Lung (tissue), 17 donors: ENCODE measurements at places on chromosomes 4 and X. TPM values are rescaled to one million over a fixed set of nuclear protein-coding genes. Genes with fewer than 3 reads are reported as not detected.

MAGEA1 gene
- total RNA-seq, result not detected

TDO2 gene
- 27.4 TPM for total RNA-seq

ADH6 gene
- total RNA-seq, result 2.2 TPM

GRCh38 chrX:70092247-70092646, 30.0 kb downstream of the OTUD6A start:
- H3K4me3 ChIP-seq, result no peak overlapping the region
- H3K4me1 ChIP-seq, result peaks cover 9% of the 10 kb centered on the region
- no peak overlapping the region for H3K27ac ChIP-seq
- no peaks in the 10 kb centered on the region for H3K36me3 ChIP-seq

DNA sequence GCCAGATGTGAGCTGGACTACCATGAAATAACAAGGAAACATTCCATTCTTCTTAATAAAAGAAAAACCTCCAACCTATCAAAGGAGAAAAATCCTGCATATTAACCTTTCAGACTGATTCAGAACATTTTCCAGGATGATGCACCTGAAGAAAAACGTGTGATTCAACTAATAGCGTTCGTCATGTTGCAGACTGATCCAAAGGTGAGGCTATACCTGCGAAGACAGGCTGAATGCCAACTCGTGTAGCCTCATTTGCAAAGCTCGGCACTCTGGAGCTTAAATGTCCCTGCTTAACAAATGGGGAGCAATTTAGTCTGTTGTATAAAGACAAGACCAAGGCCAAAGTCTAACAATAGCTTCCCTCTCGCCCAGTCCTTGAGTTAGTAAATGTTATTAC, 172.0 kb upstream of the NOCT start:
- H3K36me3 ChIP-seq, result no peaks in the 10 kb centered on the region
- H3K4me1 ChIP-seq, result no peaks in the 10 kb centered on the region
- no peaks in the 10 kb centered on the region for H3K27me3 ChIP-seq
- no peak for DNase-seq
- no peak overlapping the region for H3K4me3 ChIP-seq
- no peak overlapping the region for H3K27ac ChIP-seq

- H3K4me1 ChIP-seq, result no peaks in the 10 kb centered on the region
- no peak overlapping the region for H3K4me3 ChIP-seq
- H3K27ac ChIP-seq, result no peak overlapping the region
- DNase-seq, result no peak
- H3K27me3 ChIP-seq, result no peaks in the 10 kb centered on the region
These were observed 9.8 kb upstream of the TNIP2 start for GRCh38 chr4:2765832-2766526.

DNA sequence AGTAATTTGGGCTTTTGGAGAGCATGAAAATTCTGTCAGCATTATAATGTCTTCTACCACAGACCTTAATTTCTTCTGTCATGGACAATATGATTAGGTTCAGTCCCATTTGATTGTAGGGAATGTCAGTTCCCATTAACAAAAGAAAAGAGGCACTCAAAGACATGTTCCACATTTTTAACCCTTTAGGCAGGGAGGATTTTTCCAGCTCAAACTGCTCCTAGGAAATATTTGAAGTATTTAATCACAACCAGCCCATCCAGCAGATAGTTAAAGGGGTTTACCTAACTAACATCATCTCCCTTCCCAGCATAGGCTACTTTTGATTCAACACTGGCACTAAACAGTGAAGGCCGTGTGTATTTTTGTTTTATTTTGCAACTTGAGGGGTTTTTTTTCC, 256.0 kb downstream of the DHX15 start:
- H3K27ac ChIP-seq, result no peak overlapping the region
- no peaks in the 10 kb centered on the region for H3K4me1 ChIP-seq
- no peaks in the 10 kb centered on the region for H3K27me3 ChIP-seq
- DNase-seq, result no peak

DNA sequence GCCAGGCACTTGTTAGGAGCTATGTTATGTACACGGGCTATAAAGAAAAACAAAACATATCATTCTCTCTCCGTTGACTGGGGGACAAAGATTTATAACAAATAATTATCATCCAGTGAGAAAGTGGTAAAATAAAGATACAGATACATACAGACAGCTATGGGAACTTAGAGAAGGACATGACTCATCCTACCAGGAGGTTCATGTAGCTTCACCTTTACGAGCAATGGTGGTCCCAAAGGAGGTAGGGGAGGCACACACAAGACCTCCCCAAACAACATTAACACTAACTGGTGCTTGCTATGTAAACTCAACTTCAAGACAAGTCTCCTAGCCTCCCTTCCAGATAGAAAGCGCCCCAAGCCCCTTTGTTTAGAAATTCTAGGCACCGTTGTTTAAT, 8.9 kb downstream of the AMBN start:
- no peaks in the 10 kb centered on the region for H3K4me1 ChIP-seq
- no peak overlapping the region for H3K4me3 ChIP-seq
- H3K36me3 ChIP-seq, result no peaks in the 10 kb centered on the region
- H3K27me3 ChIP-seq, result no peaks in the 10 kb centered on the region
- H3K27ac ChIP-seq, result no peak overlapping the region

DNA sequence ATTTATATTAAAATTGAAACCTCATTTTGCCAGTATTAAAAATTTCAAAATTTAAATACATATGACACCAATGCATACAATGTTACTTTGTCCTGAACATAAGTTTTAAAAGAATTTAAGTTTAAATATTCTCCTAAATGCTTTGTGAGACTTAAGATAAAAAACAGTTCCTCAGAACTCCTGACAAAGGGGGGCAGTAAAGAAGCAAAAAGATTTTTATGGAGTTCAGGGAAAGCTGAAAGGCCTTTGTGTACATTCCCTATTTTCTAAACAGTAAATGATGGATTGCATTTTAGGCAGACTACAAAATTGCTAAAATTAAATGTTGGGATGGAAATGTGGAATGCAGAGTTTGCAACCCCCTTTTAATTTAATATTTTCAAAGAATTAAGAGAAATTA, 81.7 kb downstream of the SNCA start:
- no peaks in the 10 kb centered on the region for H3K27me3 ChIP-seq
- peaks cover 7% of the 10 kb centered on the region for H3K4me1 ChIP-seq
- H3K4me3 ChIP-seq, result no peak overlapping the region
- no peak overlapping the region for H3K27ac ChIP-seq
- H3K36me3 ChIP-seq, result no peaks in the 10 kb centered on the region

DNA sequence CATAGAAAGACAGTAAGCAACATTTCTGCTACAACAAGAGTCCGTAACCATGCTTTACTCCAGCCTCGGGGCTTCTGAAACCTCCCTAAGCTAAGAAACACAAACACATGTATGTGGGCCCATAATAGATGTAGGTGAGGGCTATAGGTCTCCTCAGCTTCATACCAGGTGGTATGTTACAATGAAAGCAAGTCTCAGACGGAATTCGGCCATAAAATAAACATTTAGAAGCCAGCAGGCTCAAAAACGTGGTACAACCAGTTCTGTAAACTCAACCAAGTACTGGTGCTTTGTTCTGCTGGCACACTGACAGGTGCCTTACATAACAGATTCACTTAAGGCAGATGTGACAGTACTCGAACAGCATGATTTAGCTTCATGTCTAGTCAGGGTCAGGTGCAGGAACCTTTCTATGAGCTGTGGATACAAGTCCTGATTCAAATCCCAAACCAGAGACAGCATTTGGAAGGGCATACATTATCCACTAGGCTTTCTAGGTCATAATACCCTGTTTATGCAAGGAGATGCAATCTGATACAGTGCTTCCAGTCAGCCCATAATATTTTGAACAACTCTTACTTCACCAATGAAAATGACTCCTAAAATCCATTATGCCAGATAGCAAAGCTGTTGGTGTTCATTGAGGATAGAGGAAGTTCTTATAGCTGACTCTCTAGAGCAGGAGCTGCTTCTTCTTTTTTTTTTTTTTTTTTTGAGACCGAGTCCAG, 113.8 kb upstream of the ENPP6 start:
- no peak overlapping the region for H3K4me3 ChIP-seq
- DNase-seq, result peak; percentile 82
- H3K27ac ChIP-seq, result no peak overlapping the region
- H3K27me3 ChIP-seq, result no peaks in the 10 kb centered on the region
- H3K4me1 ChIP-seq, result peaks cover 2% of the 10 kb centered on the region
- H3K36me3 ChIP-seq, result no peaks in the 10 kb centered on the region

DNA sequence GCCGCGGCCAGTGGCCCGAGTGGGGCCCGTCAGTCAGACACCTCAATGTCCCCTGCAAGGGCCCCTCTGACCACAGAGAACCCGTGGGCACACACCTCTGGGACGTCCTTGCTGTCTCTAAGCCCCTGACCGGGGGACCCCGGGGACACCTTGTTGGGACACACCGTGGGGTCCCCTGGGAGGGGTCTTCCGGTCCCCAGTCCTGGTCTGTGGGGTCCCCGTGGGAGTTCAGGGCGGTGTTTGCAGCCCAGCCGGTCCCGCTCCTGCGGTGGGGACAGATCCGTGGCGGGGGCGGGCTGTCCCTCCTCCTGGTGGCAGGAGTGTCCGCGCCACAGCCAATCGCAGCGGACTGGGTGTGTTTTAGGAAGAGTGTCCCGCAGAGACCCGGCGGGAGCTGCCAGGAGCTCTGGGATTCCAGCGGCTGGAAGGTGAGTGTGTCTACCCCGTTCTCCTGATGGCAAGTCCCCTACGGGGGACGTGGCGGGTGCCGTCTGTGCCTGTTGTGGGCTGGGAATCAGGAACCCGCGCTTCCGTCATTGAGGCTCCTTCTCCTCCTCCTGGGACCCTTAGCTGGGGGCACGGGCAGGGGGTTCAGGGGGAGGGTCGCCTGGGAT, 5.1 kb upstream of the PLCXD1 start:
- peak overlapping the region; percentile 82 for H3K27ac ChIP-seq
- peak overlapping the region; percentile 21 for H3K4me3 ChIP-seq
- no peaks in the 10 kb centered on the region for H3K36me3 ChIP-seq
- peaks cover 15% of the 10 kb centered on the region for H3K4me1 ChIP-seq
- peak; percentile 57 for DNase-seq
- peaks cover 6% of the 10 kb centered on the region for H3K27me3 ChIP-seq

GRCh38 chrX:121823406-121823805, 776.0 kb downstream of the GLUD2 start:
- no peak overlapping the region for H3K4me3 ChIP-seq
- H3K27ac ChIP-seq, result no peak overlapping the region
- H3K4me1 ChIP-seq, result no peaks in the 10 kb centered on the region
- DNase-seq, result no peak

DNA sequence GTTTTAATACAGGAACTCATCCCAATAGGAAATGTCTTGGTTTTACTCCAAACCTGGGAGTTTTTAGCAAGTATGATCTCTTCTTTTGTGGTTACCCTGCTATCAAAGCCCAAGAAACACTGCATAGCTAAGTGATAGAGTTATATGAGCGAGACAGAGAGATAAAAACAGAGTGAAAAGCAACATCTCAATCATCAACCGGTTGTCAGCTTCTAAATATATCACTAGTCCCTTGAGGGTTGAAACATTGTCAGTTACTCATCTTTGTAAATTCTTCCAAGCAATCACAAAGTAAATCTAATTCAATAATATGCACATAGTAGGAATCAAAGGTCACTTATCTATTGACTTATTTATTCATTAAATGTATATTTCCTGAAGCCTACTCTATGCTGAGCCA, 483.9 kb downstream of the IDS start:
- no peak overlapping the region for H3K4me3 ChIP-seq
- no peaks in the 10 kb centered on the region for H3K36me3 ChIP-seq
- no peak for DNase-seq
- no peaks in the 10 kb centered on the region for H3K4me1 ChIP-seq

GRCh38 chrX:24245202-24245601, 68.7 kb downstream of the SUPT20HL2 start:
- no peaks in the 10 kb centered on the region for H3K36me3 ChIP-seq
- H3K27me3 ChIP-seq, result no peaks in the 10 kb centered on the region
- H3K4me3 ChIP-seq, result no peak overlapping the region
- H3K4me1 ChIP-seq, result no peaks in the 10 kb centered on the region
- no peak for DNase-seq

GRCh38 chrX:134683351-134684005, 25.2 kb upstream of the PLAC1 start:
- H3K36me3 ChIP-seq, result no peaks in the 10 kb centered on the region
- H3K27ac ChIP-seq, result no peak overlapping the region
- H3K4me1 ChIP-seq, result no peaks in the 10 kb centered on the region
- peaks cover 3% of the 10 kb centered on the region for H3K27me3 ChIP-seq

DNA sequence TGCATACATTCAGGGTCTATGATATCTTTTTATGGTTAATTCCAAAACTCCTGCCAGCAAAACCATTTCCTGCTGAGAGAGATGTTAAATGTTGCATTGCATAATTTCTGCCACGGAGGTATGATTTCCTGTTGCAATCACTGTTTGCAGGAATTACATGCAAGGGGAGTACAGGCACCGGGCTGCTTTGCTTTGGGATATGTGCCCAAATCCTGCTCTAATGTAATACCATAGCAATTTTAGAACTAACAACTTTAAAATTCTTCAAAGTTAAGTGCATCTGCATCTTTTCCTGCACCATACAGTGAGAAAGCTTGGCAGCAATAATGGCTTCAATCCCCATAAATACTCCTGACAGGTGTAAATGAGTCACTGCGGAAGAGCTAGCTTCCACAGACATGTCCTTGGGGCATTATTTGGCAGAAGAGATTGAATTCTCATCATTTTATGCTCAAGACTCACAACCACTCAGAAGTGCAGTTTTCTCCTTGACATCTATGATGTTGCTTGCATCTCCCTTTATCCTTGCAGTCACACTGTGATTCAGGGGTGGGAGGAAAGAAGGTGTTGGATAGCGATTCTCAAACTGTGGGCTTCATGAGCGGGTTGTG, 29.6 kb downstream of the TRIM2 start:
- peaks cover 19% of the 10 kb centered on the region for H3K4me1 ChIP-seq
- DNase-seq, result peak; percentile 86
- no peaks in the 10 kb centered on the region for H3K36me3 ChIP-seq
- H3K27me3 ChIP-seq, result no peaks in the 10 kb centered on the region
- H3K27ac ChIP-seq, result no peak overlapping the region
- no peak overlapping the region for H3K4me3 ChIP-seq
